ENCODE measurements at places on chromosomes 2 and 18.

DNA sequence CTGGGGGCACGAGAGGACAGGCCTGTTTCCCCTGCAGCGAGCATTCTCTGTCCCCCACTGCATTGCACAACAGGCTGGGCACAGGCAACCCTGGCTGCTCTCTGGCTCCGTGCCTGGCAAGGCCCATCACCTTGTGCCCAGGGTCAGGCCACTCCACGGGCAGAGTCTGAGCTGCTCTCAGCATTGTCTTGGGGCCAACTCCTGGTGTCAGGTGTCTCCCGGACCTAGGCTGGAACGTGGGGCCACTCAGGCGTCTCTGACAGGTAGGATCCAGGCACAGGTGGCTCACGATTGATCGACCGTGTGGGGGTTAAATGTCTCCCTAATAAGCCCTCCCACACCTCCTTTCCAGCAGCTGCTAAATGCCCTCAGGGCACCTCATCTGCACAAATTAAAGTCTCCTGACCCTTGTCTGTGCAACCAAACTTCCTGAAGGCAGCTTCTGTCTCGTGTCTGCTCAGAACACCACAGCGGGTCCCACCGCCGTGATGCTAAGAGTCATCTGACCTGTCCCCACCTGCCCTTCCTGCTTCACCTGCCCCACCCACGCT, 66.6 kb upstream of the GPC1 start:
- peak; percentile 56 for DNase-seq

- DNase-seq, result no peak
These were observed 677.6 kb upstream of the ID2 start for GRCh38 chr2:8004250-8004681.

DNA sequence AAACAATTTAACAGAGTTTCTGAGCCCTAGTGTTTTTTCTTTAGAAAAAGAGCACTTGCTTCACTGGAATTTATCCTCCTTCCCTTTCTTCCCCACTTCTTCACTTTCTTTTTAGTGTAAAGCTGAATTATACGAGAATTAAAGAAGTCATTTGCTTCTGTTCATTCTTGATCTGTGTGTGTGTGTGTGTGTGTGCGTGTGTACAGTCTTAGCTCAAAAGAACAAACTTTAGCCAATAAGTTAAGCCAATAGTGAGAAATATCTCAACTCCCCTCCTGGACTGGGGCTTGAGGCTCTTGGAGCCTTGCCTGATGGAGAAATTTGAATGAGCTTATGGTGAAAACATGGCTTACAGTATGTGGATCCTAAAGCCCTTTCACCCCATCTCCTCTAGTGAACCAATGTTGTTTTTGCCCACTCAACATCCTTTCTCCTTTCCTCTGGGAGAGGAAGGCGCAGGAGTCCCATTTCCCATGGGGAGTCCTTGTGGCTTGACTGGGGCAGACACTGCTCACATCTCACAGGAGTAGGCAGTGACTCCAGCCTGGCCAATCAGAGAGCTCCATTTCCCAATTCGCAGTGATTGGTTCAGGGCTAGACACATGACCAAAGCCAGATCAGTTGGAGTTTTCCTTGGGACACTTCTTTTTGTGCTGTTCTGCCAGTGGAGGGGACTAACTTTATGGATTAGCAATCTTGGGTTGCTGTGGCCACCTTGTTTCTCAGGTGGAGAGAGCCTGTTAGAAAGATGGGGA, 16.3 kb upstream of the MYO3B start:
- no peak for DNase-seq

- no peak for DNase-seq
These were observed 658.3 kb upstream of the NXPH2 start for GRCh38 chr2:139438478-139438877.

GRCh38 chr2:119753930-119754321, 5.8 kb upstream of the PTPN4 start:
- DNase-seq, result no peak

GRCh38 chr2:172409042-172409441, 18.3 kb upstream of the ITGA6 start:
- no peak for DNase-seq

DNA sequence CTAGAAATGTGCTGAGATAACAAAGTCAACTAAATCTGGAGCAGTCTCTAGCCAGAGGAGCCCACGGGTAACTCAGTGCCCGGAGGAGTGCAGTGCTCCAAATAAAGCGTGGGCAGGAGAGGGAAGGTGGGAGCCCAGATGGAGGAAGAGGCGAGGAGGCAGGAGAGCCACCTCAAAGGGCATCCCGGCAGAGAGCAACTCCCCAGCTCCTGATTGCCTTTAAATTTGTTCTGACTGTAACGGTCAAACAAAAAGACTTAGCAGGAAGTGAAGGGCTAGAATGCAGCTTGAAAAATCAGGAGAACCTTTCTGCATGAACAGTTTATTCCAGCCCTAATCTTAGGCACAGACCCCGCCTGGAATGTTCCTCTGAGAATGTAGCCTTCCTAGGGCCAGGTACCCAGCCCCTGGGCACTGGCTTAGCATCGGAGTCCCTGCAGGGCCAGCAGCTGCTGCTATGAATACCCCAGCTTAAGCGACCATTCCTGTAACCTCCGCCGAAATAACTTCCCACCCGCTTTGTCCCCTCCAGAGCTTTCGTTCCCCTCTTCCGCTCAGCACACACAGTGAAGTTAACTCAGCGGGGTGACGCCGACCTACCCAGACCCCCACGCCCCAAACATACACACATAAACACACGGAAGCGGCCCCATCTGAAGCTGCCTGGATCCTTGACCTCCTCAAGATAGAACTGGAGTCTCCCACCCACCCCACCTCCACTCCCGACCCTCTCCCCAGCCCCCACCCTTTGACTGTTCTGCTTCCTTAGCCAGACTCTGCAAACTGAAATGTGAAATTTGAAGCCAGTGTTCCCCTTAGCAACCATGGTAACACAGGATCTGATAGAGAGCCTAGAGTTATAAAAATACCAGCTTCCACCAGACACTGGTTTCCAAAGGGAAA, 123.2 kb downstream of the SMAD7 start:
- DNase-seq, result peak; percentile 28

DNA sequence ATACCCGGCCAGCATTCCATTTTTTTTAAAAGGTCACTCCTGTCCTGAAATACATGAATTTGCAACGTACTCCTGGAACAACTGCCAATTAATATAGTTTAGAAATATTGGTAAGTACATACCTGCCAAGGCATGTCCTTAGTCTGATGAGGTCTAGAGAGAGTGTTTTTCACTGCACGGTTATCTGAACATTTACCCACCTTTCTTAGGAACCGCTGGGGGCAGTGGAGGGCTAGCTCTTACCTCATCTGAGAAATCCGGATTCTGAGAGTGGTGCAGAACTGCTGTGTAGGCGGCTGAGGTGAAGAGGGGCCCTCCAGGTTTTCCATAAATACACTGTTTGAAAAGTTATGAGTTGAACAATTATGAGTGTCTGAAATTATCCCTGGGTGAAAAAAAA, 133.1 kb upstream of the CCDC195 start:
- DNase-seq, result no peak

DNA sequence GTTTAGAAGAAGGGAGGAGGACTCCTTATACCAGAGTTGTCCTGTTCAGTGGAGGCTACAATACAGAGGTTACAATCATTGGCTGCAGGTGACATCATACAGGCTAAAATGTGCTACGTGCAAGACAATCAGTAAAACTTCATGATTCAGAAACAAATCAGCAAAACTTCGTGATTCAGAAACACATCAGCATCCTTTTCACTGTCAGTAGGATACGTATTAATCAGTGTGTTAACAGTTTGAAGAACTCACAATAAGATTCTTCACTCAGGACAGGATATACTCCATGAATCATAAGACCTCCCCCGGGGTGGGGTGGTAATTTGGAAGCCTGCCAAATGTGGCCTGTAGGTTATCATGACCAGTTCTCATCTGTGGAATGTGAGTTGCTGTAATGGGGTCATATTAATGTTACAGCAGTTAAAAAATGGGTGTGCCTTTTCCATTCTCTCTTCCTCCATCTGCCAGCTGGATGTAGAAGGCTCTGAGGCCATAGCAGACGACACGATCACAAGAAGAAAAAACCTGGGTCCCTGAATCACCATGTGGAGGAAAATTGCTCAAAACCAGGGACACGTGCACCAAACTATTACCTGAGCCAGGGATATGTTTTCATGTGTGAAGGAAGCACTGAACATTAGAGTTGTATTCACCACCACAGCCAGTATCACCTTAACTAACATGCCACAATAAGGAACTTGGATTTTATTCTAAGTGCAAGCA, 134.8 kb upstream of the CREB1 start:
- no peak for DNase-seq

- no peak for DNase-seq
These were observed 72.7 kb downstream of the TRIP12 start for GRCh38 chr2:229849073-229849472.

DNA sequence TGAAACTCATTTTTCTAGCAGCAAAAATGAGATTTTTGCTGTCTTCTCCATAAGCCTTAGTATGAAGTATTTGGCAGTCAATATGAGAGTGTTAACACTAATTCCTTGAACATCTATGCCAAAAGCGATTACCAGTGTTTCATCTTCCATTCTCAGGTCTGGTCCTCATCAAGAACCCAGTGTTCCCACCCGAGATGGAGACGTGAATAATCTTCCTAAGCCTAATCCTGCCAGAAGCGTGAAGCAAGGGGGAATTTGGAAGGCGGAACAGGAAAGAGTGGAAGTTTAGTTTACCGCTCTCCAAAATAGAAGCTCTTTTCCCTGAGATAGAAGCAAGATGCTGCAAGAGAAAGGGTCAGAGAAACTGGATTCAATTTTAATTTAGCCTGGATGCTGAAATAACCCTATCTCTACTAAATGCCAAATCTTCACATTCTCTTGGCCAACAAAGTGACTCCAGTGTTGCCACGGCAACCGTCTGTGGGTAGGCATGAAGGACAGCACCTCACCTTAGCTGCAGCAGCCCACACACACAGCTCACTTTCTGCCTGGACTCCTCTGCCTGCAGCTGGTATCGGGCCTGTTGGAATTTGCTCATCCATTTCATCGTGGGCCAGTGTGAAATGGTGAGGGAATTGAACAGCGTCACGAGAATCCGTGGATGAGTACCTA, 711.1 kb downstream of the CBLN2 start:
- DNase-seq, result no peak

GRCh38 chr2:41926614-41927580, 120.9 kb upstream of the PKDCC start:
- DNase-seq, result no peak

DNA sequence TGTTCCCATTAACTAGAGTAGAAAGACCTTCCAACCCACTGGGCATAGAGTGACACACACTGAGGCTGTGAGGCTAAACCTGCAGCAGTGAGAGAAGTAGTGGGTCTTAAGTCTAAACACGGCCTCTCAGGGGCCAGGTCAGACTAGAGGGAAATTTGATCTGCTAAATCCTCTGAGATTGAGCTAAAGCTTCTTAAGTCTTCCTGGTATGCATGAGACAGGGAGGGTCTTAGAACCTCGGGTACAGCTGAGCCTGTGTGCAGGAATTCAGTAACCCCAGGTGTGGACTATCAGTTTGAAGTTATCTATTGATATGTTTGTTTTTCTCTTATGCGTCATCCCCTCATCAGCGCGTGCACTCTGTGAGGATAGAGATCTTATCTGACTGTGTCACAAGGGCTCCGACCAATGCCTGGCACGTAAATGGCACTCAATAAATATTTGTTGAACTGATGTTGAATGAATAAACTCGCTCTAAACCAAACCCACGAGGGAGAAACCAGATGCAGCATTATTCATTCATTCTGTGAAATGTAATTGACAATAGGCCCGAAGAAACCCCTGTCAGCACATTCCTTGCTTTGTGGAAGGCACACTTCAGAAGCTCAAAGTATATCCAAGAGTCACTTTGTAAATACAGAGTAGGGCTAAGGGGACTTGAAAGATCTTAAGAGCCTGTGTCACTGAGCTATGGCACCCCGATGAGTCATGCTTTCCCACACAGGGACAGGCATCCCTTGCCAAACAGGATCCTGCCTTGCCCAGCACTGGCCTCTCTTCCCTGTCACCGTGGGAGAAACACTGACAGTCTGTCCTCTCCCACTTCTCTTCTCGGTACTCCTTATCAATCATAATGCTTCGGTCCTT, 21.7 kb upstream of the RAB10 start:
- DNase-seq, result peak; percentile 79

- DNase-seq, result no peak
These were observed 144.0 kb downstream of the EML6 start for GRCh38 chr2:54867457-54867856.

- DNase-seq, result no peak
These were observed 30.9 kb upstream of the COL5A2 start for GRCh38 chr2:189210250-189211087.

GRCh38 chr2:3174626-3175567, 202.7 kb downstream of the EIPR1 start:
- DNase-seq, result peak; percentile 19

DNA sequence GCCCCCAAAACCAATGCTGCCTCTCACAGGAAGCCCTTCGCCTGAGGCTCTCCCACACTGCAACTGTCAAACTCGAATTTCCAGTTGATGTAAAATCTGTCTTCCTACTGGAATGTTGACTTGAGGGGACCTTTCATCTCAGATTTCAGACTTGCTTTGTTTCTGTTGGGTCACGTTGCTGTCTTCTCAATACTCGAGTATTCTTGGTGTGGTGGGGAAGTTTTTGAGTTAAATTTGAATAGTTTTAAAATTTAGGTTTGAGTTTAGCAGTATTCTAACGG, 50.8 kb downstream of the AGAP1 start:
- DNase-seq, result no peak

DNA sequence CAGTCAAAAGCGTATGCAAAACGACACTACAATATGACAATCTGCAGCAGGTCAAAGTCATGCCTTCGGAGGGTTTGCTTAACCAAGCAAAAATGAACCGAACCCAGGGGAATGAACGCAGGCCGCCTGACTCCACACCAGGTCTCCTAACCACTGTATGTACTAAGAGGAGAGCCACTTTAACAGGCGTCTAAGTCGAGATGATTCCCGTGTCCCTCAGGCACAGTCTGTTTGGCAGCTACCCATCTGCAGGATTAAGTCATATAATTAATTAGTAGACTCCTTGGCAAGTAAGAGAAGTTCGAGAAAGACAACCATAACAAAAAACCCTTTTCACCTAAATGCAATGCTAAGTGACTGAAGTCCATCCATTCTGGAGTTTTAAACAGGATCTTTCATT, 15.2 kb downstream of the CYB5A start:
- DNase-seq, result no peak

DNA sequence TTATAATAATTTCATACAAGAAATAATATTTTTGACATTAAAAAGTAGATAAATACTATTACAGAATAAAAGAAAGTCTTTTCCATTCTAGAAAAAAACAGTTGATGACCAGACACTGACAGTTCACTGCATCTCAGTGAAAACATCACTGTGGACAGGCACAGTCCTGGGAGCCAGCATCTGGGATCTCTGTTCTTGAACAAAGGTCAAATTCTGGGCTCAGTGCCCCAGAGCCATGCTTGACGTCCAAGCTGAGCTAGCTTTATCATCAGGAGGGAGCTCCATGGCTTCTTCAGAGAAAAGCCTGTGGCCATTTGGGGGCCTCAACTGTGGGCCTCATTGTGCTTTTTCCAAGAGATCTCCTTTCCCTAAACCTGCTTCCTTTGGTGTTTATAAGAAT, 86.1 kb upstream of the SRD5A2 start:
- no peak for DNase-seq

- no peak for DNase-seq
These were observed 25.1 kb upstream of the ARHGAP25 start for GRCh38 chr2:68709421-68709911.

Data from lower lobe of right lung (tissue), 2 donors.